ENCODE measurements at places on chromosomes 6 and 20.

DNA sequence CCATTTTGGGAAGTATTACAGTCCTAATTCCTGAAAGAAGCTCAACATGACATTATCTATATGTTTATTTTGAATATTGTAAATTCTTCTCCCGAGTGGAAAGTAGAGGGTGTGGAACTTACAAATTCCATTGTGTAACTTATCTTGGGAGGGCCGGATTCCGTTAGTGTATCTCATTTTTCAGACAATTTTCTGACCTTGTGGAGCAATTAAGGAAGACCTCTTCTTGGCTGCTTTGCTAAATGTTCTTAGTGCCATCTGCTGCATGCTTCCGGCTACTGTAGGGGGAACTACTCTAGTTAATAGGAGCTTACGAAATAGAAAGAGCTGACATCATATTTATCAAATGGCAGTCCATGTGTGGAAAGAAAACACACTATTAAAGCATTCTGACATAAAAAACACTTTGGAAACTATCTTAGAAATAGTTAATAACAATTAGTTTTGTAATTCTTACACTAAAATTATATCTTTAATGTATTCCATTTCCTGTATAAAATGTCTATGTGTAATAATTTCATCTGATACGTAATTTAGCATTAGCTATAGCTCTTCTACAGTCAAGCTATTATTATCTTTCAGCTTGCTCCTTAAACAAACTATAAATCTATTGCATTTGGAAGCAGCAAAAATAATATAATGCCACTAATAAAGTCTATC is 41.5 kb upstream of the KCNQ5 start:
- no peak for DNase-seq

DNA sequence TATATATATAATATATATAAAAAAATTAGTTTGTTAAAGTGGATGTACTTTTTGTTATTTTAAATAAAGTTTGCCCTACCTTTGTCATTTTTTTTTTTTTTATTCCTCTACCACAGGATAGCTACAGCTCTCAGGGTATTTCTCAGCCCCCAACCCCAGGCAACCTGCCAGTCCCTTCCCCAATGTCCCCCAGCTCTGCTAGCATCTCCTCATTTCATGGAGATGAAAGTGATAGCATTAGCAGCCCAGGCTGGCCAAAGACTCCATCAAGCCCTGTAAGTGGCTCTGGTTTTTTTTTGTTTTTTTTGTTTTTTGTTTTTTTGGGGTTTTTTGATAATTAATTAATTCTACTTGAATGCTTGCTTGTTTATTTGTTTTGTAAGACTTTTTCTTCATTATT is 148.6 kb downstream of the TMEM242 start:
- no peak for DNase-seq

GRCh38 chr20:25626779-25627178 is 3.0 kb upstream of the NANP start:
- DNase-seq = no peak

DNA sequence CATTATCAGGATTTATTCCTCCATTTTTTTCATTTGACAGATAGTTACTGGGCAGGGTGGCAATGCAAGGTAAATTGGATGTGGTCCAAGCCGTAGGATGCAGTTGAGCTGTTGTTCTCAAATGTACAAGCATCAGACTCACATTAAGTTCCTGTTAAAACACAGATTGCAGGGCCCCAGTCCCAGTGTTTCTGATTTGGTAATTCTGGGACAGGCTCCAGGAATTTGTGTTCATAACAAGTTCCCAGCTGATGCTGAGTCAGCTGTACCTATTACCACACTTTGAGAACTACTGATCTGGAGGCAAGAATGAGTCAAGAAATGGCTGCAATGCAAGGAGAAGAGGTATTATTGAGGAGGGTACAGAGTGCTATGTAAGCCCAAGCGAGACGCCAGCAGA is 11.7 kb downstream of the TMEM244 start:
- no peak for DNase-seq

DNA sequence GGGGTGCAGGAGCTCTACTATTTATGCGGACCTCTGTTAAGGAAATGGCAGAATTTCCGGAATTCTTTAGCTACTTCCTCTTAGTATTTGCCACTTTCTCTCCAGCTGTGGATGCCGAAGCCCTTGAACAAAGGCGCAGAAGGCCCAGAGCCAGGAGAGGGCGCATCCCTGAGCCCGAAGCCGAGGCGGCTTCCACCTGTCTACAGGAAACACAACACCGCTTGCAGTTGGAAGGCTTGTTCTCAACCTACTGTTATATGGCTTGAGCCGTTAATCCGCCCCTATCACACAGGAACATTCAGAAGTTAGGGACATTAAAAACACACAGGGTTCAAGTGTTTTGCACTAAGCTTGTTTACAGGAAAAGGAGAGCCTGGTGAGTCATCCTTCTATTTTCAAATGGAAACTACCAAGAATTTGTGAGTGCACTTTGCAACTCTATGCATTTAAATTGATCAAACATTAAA is 417.1 kb downstream of the BCKDHB start:
- no peak for DNase-seq

- DNase-seq = no peak
Measured at GRCh38 chr6:15618685-15619084, 44.1 kb downstream of the DTNBP1 start.

Data from heart left ventricle (tissue), 16 donors.